ENCODE measurements at places on chromosomes 13 and 19.

- no peak for DNase-seq
Observed at GRCh38 chr19:14265290-14266036, 59.5 kb upstream of the ADGRL1 start.

DNA sequence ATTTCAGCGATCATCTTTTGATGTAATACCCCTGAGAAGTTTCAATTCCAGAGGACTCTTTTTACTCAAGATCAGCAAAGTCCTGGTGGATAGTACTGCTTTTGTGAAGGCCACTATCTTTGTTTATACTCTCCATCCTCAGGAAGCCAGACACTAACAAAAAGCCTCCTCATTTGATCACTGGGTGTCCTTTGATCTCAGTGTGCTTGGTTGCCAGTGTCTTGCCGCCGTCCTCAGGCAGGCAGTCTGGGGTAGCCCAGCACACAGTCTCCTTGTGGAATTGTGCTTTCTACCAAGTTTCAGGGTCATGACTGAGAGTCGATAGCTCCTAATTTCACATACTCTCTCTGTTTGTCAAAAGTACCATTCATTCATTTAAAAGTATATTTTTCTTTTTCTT lies 762.2 kb downstream of the EFNB2 start:
- DNase-seq: no peak

DNA sequence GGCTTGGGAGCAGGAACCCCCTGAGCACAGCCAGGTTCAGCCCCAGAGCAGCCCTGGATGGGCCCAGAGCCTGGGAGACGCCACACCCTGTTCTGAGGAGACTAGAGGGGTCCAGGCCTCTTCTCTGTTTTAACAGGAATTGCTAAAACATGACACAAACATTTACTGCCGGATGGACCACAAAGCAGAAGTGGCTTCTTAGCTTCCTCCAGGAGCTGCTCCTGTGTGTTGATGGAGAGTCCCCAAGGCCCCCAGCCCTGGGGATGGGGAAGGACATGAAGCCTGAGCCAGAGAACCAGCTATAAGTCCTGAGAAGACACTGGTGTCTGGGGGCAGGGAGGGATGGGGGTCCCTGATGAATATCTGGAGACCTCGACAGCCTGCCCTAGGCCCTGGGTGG lies 14.6 kb downstream of the CEACAM3 start:
- DNase-seq: no peak

GRCh38 chr19:49718991-49719390 lies 28.1 kb downstream of the CPT1C start:
- no peak for DNase-seq

DNA sequence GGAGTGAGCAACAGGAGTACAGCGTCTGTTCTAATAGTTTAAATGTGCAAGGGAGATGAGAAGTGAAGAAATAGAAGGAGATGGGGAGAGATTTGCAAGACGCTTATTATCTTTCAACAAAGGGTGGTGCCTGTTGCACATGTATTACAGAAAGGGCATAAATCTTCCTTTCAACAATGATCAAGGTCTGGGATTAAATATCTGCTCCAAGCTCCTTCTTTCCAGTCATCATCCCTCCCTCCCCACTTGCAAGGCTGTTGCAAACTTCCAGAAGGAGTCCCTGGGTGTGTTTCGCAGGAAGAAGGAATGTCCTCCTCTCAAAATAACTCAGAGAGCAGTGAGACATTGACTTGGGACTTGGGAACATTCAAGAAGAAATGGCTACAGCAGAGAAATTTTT lies 63.5 kb upstream of the MYCBP2 start:
- DNase-seq: no peak

DNA sequence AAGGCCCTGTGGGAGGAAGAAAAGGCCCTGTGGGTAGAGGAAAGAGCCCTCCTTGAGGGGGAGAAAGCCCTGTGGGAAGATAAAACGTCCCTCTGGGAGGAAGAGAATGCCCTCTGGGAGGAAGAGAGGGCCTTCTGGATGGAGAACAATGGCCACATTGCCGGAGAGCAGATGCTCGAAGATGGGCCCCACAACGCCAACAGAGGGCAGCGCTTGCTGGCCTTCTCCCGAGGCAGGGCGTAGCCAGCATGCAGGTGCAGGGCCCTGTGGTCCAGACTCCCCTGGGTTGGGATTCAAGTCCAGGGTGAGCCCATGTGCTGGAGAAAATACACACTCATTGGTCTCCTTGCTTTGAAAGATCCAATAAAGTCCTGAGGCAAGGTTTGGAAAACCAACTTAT lies 4.1 kb downstream of the CCDC70 start:
- DNase-seq: no peak

DNA sequence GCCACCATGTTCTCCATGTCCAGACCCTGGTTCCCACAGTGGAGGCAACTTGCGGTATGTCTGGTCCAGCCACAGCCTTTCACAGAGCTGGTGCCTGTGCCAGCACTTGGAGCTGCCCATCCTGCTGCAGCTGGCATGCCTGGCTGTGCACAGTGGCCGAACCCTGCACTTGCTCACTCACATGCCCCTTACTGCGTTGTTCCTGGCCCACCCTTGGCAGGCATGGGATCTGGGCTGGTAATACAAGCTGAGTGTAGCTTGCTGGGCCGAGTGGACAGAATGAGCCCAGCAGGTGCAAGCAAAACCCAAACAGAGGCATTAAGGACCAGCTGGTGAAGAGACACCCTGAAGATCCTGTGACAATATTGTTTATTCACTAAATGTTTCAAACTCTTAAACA lies 583.9 kb upstream of the SLITRK6 start:
- peak; percentile 31 for DNase-seq

DNA sequence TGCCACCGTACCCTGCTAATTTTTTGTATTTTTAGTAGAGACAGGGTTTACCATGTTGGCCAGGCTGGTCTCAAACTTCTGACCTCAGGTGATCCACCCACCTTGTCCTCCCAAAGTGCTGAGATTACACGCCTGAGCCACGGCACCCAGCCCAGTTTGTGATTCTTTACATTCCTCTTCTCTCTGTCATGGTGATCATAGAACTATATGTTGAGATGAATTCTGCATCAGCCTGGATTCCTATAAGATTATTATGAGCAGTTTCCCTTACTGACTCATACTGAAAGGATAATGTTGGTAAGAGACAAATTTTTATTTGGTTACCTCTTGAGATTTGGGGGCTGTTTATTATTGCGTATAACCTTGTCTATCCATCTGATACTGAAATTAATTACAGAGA lies 121.5 kb upstream of the CSNK1A1L start:
- no peak for DNase-seq

DNA sequence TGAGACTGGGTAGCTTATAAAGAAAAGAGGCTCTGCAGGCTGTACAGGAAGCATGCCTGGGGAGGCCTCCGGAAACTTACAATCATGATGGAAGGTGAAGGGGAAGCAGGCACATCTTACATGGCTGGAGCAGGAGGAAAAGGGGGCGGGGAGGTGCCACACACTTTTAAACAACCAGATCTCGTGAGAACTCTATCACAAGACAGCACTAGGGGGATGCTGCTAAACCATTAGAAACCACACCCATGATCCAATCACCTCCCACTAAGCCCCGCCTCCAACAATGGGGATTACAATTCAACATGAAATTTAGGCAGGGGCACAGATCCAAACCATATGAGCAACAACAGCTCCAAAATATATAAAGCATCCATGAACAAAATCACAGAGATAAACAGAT lies 46.5 kb upstream of the GTF2F2 start:
- no peak for DNase-seq

- no peak for DNase-seq
Observed at GRCh38 chr19:12626958-12627357, 16.2 kb downstream of the ZNF791 start.

DNA sequence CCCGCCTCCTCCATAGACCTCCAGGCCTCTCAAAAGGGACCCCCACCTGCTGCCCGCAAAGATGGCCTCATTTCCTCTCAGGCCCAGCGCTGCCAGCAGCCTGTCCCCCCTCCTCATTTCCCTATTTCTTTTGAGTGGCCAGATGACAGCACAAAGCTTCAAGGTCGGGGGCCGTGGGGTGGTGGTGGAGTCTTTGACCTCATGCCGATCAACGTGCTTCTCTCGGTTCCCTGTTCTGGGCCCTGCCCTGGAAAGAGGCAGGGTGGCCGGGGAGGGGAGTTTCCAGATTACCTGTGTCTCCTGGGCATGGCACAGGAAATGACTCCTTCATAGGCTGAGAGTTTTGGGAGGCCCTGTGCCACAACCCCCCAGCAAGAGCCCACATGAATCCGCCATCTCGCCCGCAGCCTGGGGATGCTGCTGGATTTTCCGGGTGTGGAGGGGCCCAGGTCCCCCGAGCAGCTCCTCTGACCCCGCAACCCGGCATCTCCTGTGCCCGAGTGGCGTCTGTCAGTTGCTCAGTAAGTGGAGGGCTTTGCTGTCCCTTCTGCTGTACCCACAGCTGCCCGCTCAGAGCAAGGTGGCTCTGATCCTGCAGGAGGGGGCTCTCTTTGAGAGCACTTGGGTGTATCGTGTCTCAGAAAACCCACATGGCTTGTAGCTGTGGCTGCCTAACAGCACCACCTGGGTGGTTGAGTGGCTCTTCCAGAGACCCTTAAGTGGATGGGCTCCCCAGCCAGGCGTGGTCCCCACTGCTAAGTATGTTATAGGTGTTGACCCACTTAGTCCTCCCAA lies 139.4 kb downstream of the SIPA1L3 start:
- DNase-seq: no peak

Data from NCI-H2081 treated with DMSO at 0.1 percent for 48 hours (cell line).